Left ventricle myocardium superior (tissue), 1 donor: ENCODE measurements at places on chromosomes 6 and 20.

GRCh38 chr6:166627875-166628801, 1.1 kb upstream of the RPS6KA2 start:
- peak; percentile 89 for DNase-seq

DNA sequence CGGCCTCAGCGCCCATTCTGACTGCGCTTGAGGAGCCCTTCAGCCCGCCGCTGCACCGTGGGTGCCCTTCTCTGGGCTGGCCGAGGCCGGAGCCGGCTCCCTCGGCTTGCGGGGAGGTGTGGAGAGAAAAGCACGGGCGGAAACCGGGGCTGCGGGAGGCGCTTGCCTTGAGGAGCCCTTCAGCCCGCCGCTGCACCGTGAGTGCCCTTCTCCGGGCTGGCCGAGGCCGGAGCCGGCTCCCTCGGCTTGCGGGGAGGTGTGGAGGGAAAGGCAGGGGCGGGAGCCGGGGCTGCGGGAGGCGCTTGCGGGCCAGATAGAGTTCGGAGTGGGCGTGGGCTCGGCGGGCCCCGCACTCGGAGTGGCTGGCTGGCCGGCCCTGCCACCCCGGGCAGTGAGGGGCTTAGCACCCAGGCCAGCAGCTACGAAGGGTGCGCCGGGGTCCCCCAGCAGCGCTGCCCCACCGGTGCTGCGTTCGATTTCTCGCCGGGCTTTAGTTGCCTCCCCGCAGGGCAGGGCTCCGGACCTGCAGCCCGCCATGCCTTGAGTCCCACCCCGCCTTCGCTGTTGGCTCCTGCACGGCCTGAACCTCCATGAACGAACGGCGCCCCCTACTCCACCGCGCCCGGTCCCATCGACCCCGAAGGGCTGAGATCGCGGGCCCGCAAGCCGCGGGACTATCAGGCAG, 45.7 kb upstream of the MCUR1 start:
- DNase-seq, result peak; percentile 49

- DNase-seq, result no peak
Observed at GRCh38 chr6:129908356-129908755, 47.2 kb upstream of the TMEM244 start.

DNA sequence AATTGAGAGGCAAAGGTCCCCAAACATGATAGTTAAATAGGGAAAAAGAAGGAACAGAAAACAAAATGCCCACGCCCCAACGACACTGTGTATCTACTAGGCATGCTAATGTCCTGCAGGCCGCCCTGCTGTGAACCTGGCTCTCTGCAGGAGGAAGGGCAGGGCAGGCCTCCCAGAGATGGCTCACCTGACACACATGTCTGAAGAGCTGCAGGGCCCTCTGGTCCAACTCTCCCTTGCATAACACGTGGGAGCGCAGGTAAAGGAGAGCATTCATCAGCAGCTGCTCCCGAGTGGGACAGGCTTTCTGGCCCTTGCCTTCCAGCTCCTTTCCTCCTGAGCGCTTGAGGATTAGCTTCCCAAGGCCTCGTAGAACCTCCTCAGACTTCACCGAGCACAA, 53.7 kb upstream of the LYRM2 start:
- DNase-seq, result no peak

GRCh38 chr6:108083349-108083748, 8.8 kb upstream of the OSTM1 start:
- DNase-seq, result no peak

DNA sequence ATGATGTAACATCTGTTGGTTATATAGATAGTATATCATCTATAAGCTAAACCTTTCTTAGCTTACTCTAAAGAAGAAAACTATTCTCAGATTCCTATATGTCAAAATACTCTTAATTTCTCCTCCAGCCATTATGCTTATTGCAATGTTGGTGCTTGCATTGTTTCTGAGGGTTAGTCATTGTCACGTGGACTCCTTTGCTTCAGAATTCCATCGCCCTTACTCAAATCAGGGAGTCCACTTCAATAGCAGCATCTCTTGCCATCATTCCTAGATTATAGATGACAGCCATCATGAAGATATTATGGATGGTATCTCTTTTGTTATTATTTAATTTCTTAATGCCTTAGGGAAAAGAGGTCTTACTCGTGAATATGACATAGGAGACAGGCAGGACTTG, 776.1 kb downstream of the TENT5A start:
- DNase-seq, result no peak
